ENCODE measurements at places on chromosomes 4 and X.

DNA sequence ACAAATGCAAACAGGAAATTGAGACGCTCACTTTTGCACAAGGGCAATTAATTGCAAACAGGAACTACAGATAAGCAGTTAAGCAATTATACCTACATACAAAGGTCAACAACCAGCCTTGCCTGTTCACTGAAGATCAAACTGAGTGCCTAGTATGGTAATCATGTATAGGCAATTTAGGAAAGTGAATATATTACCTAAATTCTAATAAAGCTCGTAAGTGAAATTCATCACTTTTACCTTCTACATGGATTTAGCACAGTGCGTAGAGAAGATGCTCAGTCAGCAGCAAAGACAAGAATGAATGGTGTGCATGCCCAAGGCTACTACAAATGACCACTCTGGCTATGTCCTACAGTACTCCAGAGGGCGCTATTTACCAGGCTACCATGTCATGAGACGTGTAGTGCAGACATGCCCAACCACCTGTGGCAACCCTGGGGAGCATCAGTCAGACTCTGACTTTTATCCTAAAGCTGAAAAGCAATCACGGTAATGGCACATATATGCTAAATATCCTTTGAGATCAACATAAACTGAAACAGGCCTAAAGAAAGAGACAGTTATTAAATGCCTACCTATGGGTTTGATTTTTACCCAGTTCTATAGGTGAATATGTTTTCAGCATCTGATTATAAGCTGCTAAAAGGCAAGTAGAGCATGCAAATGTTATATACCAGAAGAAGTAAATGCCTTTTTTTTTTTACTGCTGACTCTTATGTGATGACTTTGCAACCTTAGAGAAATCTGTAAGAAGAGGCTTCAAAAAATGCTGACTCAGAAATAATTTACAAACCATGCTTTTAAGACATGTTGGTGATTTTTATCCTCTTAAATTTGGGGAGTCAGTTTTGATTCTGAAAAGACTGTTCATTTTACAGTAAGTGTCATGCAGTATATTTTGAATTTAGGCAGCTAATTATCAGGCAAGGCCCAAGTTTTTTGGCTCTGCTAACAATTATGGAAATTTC lies 178.0 kb downstream of the PPP3CA start:
- peak; percentile 92 for DNase-seq

GRCh38 chrX:111778591-111778990 lies 97.4 kb upstream of the TRPC5OS start:
- no peak for DNase-seq

DNA sequence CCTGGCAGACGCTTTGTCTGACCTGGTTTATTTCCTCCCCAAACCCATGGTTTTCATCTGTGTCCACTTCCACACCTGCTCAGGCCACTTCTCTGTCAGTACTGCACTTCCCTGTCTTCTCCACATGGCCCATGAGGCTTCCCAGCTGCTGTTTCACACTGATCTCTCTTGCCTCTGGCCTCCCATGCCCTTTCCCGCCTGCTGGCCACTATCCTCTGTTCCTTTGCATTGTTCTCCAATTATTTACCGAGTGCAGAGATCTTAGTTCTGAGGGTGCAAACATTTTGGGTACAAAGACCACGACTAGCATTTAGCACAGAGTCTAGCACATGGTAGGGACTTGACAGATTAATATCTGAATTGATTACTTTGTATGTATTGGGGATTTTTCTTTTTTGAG lies 174.8 kb upstream of the NPY2R start:
- DNase-seq = no peak

DNA sequence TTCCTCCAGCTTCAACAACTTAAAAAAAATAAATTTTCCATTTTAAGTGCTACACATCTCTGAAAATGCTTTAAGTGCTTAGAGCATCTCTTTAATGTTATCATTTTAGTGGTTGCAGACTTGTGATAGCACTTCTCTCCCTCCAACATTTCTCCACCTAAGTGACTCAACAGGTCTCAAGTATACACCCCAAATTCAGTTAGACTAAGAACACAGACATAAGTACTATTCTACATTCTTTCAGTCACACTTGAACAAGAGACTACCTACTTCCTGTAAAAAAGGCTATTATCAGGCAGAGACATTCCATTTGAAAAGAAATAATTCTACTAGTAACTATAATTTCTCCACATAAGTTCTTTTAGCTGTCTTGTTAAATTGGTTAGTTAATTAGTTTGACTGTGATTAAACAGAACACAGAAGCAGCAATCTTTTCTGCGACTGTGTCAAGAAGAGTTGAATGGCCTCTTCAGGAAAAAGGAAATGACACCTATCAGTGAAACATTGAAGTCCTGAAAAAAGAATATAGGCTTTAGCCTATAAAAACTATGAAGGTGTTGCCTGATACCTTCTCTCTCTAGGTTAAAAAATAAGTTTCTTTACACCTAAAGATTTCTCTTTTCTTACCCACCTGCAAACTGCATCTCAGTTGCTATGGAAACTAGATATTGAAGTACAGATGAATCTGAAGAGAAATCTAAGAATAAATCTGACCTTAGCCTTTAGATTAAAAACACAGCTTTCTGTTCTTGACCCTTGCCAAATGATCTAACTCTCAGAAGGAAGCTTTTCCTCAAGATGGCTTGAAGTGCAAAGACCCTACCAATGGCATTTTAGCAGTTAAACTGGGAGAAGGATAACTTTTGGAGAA lies 18.0 kb downstream of the NAF1 start:
- no peak for DNase-seq

- no peak for DNase-seq
Measured at GRCh38 chrX:16651391-16652024, 1.6 kb downstream of the S100G start.

DNA sequence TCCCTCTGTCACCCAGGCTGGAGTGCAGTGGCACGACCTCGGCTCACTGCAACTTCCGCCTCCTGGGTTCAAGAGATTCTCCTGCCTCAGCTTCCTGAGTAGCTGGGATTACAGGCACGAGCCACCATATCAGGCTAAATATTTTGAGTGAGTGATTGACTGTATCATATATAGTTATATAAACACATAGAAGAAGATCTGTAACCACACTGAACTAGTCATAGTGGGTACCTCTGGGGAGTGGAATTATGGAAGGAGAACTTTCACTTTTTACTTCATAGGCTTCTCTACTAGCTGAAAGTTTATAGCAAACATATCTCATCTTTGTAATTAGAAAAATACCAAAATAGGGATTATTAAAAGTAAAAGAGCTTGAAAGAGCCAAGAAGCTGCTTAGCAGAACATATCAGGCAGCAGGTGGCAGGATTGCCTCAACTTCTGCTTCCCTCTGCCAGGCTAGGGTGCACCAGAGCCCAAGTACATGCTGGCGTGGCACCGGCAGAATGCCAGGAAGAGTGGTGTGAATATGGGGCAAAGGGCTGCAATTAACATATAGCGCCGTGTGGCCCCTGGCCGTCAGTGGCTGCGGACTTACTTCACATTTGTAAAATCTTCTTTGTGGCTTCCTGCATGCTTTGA lies 39.5 kb upstream of the CD40LG start:
- no peak for DNase-seq

- no peak for DNase-seq
Measured at GRCh38 chr4:93831716-93832496, 3.4 kb downstream of the ATOH1 start.

Measured in NCI-H1417 (cell line).